ENCODE measurements at places on chromosomes 5 and 9.

- no peak for DNase-seq
Measured at GRCh38 chr5:145689235-145689634, 145.9 kb downstream of the PRELID2 start.

DNA sequence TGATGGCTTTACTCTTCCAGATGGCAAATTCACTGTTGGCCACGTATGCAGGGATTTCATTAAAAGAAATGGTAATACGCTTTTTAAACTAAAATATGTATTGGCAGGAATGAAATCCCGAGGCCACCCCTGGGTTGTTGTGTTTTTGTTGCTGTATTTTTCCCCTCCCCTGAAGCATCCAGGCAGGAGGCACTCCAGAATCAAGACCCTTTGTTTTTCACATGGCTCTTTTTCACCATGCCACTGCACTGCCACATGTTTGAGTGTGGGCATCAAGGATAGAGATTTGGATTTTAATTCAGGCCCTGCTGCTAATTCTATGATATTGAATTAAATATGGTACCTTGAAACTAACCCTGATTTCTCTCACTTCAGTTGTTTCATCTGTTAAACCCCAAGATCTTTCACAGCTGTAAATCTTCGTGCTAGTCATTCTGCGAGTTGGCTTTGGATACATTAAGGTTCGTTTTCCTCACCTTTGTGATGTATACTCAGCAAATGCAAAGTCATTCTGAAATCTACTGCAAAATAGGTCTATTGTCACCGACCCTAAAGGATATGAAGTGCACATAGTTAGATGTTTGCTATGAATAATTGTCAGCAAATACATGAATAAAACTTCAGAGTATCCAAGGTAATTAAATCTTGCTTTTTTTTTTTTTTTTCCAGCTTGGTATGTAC, 533.4 kb downstream of the PTPRD start:
- no peak for DNase-seq

- DNase-seq: no peak
Measured at GRCh38 chr9:123678878-123679329, 251.0 kb downstream of the DENND1A start.

DNA sequence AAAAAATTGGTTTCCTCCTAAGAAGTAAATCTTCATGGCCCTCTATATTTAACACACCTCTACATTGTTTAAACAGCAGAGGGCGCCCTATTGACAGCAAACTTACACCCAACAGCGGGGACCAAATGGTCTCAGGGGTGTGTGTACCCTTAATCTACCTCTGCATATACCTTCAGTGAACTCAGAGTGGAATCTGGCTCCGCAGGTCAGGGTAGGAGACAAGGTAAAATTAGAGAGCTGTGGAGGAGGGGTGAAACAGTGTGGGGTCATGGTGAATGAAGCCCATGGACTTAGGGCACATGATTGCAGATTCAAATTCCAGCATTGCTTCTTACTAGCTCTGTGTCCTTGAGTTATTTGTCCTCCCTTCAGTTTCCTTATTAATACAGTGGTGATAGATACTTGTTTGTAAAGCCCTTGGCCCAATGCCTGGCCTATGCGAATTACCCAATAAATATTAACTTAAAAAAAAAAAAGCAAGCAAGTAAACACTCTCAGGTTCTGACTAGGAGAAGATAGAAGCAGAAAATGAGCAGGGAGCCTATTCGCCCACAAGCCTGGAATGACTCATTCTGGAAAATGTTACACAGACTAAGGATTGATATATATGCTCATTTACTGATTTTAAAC, 122.9 kb downstream of the CAVIN4 start:
- peak; percentile 43 for DNase-seq

GRCh38 chr5:157463081-157463480, 3.1 kb downstream of the NIPAL4 start:
- no peak for DNase-seq

- DNase-seq: no peak
Measured at GRCh38 chr5:156677963-156678362, 172.1 kb upstream of the PPP1R2B start.

DNA sequence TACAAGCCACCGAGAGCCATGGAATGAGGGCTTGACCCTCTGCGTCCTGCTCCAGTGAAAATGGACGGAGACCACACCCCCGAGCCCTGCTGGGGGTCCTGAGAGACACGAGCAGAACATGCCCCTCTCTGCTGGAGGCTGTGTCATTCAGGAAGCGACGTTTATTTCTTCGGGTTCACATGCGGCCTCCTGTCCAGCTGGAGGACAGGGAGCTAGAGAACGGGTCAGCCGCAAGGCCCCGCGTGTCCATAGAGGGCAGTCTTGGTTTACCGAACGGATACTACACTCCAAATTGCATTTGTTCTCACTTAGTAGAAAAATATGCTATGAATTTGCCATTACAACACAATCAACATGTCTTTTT, 36.1 kb downstream of the MRPL36 start:
- DNase-seq: peak; percentile 30

- DNase-seq: no peak
Measured at GRCh38 chr5:173759691-173760090, 128.5 kb upstream of the CPEB4 start.

GRCh38 chr5:138111937-138112336, 27.3 kb downstream of the NME5 start:
- DNase-seq: no peak

- no peak for DNase-seq
Measured at GRCh38 chr9:20559231-20559890, 62.9 kb downstream of the MLLT3 start.

DNA sequence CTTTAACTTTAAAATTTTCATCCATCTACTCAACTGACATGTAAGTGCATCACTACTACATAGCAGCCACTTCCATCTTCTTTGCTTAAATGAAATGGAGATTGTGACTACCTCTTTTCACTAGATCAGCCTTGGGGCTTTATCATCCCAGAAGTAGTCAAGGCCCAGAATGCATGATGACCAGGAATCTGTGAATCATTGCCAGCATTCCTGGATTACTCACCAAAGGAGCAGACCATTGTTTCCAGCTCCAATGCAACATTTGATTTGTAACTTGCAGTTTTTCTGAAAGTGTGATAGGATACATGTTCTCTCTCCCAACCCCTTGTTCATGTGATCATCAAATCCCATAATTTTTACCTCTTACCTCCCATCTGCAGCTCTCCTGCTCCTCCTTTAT, 65.1 kb downstream of the PLPPR1 start:
- DNase-seq: no peak

- peak; percentile 77 for DNase-seq
Measured at GRCh38 chr5:43037636-43038495, 2.3 kb downstream of the ANXA2R start.

DNA sequence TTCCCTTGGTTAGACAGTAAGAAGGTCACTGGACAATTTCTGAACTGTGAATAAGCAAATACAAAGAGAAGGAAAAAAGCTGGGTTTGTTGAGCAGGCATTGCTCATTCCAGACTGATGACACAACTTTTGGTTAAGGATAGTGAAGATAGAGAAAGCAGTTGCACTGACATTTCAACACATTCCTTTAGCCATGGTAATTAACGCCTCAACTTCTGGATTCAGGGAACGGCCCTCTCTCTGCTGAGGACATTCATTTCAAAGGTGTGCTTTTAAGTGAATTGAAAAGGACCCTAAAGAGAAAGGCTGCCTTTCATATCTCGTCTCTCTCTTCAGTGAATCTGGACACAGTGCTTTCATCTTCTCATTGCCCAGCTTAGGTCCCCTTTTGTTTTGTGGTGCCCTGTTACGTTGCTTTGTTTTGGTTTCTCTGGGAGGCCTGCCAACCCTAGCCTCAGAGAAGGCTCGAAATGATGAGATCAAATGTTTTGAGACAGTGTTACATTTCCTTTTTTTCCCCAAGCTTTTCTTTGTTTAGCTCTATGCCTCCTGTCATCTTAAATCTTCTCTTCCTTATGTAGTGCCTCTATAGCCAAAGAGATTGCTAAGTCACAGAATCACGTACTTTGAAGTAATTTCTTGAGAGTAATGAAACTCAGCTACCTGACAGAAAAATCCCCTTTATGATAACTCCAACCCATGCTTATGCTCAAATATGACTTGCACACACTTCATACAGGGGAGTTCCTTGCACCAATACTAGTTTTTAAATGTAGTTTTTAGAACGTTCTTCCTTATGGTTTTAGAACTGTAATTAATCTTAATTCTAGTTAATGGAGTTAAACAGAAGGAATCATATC, 94.4 kb upstream of the IFNE start:
- peak; percentile 43 for DNase-seq

DNA sequence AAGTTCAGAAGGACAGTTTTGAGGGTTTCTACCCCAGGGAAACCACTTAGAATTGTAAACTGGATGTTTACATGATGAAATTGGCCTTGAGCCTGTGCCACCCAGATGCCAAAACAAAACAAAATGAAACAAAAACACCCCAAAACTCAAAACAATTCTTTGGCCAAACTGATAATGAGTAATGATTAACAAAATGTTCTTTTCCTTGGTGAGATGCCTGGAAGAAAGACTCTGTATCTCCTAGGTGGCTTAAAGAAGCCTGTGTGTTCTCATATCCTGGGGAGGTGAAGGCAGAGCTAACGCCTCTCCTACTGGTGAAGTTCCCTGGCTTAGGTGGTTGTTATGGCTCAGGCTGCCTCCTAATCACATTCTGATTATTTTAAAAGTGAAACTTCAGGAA, 120.5 kb downstream of the NPR3 start:
- DNase-seq: no peak

DNA sequence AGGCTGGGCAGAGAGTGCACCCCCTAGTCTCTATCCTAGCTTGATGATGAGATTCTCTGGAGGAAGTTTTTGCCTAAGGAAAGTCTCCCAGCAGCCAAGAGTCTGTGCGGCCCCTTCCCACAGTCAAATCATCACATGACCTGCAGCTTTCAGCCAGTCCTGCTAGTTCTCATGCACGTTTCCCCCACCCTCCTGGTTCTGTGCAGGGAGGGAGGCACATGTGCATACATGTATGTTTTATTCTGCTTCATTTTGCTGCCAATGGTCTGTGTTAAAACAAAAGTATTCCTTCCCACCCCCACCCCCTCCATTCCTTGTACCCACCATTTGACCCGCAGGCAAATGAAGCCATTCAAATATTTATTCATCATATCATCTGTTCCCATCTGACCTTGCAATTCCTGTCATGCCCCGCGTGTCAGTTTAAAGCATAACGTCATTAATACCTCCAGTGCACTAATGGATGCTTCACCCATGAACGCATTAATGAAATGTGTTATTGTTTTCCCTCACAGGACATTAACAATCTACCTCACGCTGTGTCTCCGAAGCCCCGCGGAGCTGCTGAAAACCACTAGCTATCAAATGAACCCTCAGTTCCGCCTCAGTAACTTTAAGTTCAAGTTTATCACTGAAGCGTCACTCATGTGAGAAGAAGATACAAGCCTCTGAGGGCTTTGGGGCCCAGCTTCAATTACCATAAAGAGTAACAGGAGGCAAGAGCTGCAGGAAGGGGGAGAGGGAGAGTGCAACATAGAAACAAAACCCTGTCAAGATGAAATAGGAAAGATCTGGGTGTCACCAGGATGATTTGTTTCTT, 139.6 kb downstream of the RASEF start:
- no peak for DNase-seq

DNA sequence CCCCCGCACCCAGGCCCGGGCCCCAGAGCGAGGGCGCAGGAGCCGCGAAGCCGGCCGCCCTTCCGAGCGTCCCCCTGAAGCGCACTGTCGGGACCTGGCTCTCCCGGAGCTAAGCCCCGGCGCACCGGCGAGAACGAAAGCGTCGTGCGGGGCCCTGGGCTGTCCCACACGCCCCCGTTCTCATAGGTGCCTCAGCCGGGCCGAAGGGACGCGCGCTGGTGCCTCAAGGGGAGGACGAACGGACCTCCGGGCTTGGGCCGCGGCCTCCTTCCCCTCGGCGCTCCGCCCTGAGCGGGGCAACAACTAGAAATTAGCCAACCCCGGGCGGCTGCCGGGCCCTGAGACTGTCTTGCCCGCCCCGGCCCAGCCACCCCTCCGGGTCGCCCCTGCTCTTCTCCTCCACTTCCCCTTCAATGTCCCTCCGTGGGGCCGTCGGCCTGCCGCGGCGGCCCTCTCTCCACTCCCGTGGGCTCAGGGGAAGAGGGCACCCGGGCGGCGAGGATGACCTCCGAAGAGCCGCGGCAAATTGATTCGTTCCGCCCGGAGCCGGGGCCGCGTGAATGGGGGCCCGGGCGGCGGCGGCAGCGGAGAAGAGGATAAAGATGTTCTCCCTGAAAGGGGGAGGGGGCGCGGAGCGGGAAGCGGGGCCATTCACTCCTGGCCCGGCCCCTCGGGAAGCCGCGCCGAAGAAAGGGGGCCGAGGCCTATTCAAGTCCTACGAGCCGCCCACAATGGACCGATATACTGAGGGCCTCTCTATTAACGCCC, 3.5 kb upstream of the PRDM12 start:
- no peak for DNase-seq

GRCh38 chr9:69120380-69121154, 53.5 kb upstream of the TJP2 start:
- DNase-seq: peak; percentile 12

DNA sequence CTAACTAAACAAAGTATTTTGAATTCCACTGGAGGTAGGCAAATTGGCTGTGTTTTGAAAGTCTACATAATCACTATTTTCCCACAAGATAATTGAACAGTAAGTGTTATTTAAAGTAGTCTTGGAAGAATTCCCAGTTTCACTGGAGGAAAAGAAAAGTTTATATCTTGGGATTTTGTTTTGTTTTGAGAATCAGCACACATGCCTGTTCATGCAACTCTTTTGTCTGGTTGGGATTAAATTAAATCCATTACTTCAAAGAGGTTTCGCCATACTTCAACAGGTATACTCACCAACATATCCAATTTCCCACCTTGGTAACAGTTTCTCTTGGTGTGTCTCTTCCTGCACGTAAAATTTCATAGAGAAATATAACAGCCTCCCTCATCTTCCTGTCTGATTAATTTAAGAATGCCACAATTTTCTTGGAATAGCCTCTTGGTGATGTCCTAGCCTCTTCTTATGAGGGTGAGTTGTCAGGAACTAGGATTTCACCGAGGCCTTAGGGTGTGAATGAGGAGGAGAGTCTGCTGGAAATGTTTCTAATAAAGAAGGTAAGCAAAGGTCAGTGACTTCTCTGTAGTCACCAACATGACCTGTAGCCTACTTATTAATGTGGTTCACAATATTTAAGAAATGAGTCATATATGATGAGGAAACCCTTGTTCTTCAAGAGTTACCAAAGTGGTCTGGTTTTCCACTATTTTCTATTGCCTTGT, 48.1 kb downstream of the ITGA2 start:
- DNase-seq: no peak

GRCh38 chr9:37300620-37301019, 121.9 kb upstream of the GRHPR start:
- DNase-seq: peak; percentile 35

DNA sequence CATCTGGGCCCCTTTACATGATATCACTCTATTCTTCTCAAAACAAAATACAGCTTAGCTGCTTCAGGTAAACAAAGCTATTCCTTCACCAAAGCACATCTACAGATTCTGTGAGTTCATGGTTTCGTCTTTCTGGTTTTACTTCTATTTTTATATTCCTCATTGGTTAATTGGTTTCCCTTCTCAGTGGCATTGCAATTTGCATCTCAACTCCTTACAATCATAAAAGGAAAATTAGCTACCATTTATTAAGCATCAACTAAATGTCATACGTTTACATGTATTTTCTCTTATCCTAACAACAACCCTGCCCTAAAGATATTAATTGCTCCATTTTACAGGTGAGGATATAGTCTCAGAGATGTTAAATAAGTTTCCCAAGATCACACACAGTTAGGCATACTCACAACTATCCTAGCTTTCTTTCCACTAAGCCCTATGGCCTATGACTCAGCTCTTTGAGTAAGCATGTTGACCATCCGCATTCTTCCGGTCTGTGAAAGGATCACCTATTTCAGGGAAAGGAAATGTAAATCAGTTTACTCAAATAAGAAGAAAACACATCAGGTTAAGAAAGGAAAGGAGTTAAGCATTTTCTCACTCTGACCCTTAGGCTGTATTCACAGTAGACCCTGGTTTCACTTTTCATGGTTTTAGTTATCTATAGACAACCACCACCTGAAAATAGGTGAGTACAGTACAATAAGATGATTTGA, 146.1 kb downstream of the CAAP1 start:
- no peak for DNase-seq
